ENCODE measurements at places on chromosomes 5 and 9. TPM values are rescaled to one million over a fixed set of nuclear protein-coding genes. Genes with fewer than 3 reads are reported as not detected.

SREK1 gene
- total RNA-seq = 26.9 TPM

WNT8A gene
- not detected for total RNA-seq

PLPP7 gene
- 2.6 TPM for total RNA-seq

NSMF gene
- 52.5 TPM for total RNA-seq

AIF1L gene
- 58.4 TPM for total RNA-seq

CBY3 gene
- total RNA-seq = not detected

FOXI1 gene
- total RNA-seq = not detected

GRCh38 chr5:54234304-54234933, 76.0 kb downstream of the ARL15 start:
- no peak for DNase-seq

GRCh38 chr9:77063645-77064285, 44.3 kb downstream of the FOXB2 start:
- DNase-seq = no peak

GRCh38 chr5:98064118-98064685, 709.3 kb upstream of the RGMB start:
- no peak for DNase-seq

GRCh38 chr9:19146441-19147024, 19.2 kb upstream of the PLIN2 start:
- no peak for DNase-seq

DNA sequence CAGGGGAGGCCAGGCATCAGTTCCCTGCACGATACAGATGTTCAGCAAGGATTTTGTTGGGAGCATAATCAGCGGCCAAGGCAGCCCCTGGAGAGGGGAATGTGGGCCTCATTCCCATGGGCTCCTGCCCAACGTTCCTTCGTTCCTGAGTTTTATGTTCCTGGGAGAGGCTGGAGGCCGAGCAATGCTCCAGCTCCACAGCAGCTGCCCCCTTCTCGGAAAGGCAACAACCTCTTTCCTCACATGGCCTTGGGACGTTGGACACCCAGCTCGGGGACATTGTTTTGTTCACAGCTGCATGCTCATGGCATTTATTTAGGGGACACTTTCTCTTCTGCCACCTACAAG, 63.8 kb upstream of the COL15A1 start:
- DNase-seq = no peak

DNA sequence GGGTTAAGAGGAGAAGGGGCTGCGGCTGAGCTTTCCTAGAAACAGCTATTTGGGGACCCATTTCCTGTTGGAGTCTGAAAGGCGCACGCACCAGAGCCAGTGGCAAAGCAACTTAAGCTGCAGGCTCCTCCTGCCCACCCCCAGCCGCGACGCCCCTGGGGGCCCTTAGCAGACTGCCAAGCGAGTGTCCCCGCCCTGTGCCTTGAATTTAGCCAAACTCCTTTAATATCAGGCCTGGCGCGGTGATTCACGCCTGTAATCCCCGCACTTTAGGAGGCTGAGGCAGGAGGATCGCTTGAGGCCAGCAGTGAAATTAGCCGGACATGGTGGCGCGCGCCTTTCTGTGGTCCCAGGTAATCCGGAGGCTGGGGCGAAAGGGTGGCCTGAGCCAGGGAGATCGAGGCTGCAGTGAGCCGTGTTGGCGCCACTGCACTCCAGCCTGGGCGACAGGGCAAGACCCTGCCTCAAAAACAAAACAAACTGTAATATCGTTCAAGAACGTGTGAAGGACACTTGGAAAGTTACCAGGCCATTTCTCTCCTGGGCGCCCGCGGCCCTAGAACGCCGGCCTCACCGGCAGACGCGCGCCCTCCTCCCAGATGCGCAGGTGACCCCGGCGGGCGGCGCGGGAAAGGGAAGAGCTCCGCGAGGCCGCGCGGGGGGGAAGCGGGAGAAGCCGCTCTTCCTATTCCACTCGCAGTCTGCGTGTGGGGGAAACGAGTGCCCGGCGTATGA, 1.0 kb upstream of the F2R start:
- DNase-seq = no peak

- DNase-seq = no peak
These were observed 174.4 kb downstream of the PCSK1 start for GRCh38 chr5:96258692-96259091.

- DNase-seq = no peak
These were observed 121.4 kb downstream of the ENC1 start for GRCh38 chr5:74519161-74519571.

DNA sequence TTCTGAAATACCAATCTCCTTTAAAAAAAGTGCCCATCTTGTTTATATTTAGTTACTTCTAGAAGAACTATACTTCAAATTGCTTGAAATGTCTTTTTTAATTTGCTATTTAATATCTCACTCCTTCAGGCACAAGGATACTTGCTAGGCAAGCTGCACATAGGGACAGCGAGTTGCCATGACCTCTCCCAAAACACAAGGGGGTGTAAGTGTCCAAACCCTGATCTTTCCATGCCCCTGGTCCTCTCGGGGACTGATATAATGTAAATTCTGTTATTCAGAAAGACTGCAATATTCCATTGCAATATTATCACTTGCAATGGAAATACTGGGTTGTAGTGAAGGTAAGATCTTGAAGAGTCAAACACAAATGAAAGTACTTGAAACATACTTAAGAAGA, 480.4 kb downstream of the CETN3 start:
- no peak for DNase-seq

All from kidney epithelial cell (primary cell).